Astrocyte of the spinal cord (primary cell): ENCODE measurements at places on chromosomes 13 and 19.

GRCh38 chr13:40517486-40518480 lies 148.7 kb downstream of the FOXO1 start:
- no peak for DNase-seq

DNA sequence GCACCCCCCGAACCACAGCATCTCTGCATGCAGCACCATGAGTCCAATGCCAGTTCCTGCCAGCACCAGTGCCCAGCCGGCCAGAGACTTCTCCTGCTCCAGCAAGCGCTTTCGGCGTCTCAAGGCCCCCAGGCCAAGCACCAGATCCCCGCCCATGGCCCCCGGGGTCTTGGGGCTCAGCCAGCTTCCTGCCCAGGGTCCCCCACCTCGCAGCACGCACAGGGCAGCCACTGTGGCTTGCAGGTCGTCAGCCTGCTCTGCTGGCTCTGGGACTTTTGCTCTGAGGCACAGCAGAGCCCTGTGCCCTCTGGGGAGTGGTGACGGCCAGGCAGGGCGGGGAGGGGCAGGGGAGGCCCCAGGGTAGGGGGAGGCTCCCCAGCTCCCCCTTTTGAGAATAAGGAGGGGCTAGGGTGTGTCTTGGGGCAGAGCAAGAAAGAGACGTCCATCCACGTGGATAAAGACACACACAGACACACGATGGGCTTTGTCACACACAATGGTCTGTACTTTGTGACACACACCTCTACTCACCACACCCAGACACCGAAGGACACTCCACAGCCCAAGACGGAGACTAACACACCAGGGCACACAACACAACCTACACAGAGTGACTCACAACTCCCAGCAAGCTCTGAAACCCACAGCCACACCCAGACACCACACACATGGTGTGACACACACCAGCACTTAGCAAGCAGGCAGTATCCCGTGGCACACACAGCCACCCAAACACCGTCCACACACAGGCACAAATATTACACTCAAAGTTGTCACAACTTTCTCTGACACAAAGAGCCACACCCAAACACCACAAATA lies at the start of gene KCNN4:
KCNN4 (minus strand) TSS at position 268 of the 820 bp plus-strand sequence; CDS start at position 156, 112 bp downstream.
- peak; percentile 63 for DNase-seq

GRCh38 chr13:109949397-109949796 lies 163.0 kb upstream of the IRS2 start:
- DNase-seq = no peak

DNA sequence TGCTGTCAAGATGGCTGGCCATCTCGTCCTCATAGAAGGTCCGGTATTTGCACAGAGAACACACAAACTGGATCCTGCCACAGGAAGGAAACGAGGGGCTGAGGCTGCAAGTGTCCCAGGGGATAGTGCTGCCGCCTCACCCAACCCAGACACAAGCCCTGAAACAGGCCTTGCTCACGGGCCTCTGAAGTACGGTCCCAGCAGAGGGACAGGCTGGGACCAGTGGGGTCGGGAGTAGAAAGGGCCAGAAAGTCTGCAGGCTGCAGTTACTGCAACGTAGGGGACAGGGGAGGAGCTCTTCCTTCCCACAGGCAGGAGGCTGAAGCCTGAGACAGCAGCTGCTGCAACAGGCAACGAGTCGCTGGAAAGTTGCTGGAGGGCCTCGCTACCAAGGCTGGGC lies 18.2 kb upstream of the AKAP8 start:
- no peak for DNase-seq

- no peak for DNase-seq
Measured at GRCh38 chr13:98328511-98328910, 151.4 kb upstream of the RNF113B start.

GRCh38 chr13:37601648-37602440 lies 3.3 kb upstream of the POSTN start:
- DNase-seq = peak; percentile 24

GRCh38 chr13:43830497-43830881 lies 43.7 kb upstream of the ENOX1 start:
- DNase-seq = peak; percentile 22

DNA sequence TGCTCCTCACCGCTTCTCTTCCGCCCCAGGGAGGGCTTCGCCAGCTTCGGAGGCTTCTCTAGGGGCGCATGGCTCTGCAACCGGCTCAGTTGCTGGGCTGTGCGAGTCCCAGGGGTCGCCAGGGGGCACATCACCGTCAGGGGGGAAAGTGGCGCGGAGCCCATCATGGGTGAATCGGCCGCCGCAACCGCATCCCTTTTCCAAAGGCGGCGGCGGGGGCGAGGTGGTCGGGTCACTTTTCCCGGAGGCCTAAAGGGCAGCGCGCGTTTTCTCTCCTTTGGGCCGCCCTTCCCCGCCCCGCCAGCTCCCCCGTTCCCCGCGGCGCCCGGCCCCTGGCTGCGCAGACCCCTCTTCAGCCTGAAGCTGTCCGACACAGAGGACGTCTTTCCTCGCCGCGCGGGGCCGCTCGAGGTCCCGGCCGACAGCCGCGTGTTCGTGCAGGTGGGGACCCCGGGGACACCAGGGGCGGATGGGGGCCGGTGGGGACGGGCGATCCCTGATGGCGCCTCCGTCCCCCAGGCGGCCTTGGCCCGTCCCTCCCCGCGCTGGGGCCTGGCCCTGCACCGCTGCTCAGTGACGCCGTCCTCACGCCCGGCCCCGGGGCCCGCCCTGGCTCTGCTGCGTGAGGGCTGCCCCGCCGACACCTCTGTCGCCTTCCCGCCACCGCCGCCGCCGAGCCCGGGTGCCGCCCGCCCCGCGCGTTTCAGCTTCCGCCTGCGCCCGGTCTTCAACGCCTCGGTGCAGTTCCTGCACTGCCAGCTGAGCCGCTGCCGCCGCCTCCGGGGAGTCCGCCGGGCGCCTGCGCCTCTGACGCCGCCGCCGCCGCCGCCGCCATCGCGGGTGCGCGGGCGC lies 1.7 kb downstream of the TGFBR3L start:
- DNase-seq = no peak

- DNase-seq = no peak
Measured at GRCh38 chr13:84126671-84127171, 244.4 kb upstream of the SLITRK1 start.

GRCh38 chr13:104833221-104833620 lies 1702.2 kb downstream of the EFNB2 start:
- DNase-seq = no peak

GRCh38 chr13:81770868-81771505 lies 1430.1 kb upstream of the SPRY2 start:
- no peak for DNase-seq

GRCh38 chr13:44302940-44303575 lies 70.6 kb upstream of the SERP2 start:
- no peak for DNase-seq

- DNase-seq = no peak
Measured at GRCh38 chr19:16229322-16229641, 31.6 kb downstream of the AP1M1 start.

DNA sequence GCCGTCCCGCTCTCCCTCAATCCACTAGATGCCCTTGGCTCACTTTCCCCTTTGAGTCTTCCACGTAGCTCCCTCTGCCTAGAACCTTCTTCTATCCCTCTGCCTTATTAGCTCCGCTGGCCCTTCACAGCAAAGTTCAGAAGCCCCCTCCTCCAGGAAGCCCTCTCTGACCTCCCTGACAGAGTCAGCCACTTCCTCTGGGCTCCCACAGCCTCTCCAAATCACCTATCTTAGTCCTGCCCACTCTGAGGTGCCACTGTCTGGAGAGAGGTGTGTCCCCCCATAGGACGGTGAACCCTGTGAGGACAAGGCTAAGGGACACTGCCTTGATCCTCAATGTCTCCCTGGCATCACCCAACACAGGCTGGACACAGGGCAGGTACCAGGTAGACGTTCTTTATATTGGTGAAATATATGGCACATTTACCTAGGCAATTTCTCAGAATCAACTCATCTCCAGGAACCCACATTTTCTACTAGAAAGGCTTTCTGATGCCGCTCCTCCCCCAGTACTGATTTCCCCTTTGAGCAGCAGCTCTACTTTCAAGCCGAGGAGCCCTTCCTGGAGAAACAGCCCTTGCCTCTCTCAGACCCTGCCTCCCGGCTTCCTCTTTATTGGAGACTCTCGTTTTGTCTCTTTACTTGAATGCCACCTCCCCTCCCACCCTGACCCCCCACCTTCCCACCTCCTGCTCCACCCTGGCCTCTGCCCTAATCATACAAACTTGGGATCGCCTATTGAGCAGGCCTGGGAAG lies 3.4 kb upstream of the TGFB1 start:
- no peak for DNase-seq

- peak; percentile 78 for DNase-seq
Measured at GRCh38 chr19:31340042-31341025, 8.9 kb downstream of the TSHZ3 start.

DNA sequence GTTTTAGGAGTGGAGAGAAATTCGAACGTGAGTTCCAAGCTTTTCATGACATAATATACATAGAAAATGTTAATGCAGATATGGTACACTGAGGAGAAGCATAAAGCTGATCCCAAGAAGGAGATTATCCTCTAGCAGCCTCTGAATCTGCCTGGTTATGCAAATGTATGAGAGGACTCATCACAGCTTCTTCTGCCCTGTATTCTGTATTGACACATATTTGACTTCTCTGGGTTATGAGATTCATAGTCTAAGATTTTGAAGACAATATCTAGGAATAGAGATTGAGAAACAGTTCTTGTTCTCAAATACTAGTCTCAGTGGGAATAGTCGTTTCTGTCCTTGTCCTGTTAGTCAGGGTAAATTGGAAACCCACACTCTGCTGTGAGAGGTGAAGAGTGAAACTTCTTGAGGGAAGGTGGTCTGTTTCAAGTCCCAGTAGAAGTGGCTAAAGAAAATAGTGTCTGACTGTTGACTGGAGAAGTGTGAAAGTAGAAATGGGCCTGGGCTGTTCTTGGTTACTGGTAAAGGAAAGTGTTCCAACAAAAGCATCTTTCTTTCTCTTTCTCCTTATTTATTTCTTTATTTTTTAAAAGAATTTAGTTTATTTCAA lies 1356.6 kb downstream of the SLITRK5 start:
- DNase-seq = no peak

GRCh38 chr19:42105368-42105767 lies 26.9 kb downstream of the POU2F2 start:
- DNase-seq = no peak

GRCh38 chr13:45711951-45712350 lies 9.8 kb downstream of the CBY2 start:
- DNase-seq = no peak
